ENCODE measurements at places on chromosomes 6 and 20.

DNA sequence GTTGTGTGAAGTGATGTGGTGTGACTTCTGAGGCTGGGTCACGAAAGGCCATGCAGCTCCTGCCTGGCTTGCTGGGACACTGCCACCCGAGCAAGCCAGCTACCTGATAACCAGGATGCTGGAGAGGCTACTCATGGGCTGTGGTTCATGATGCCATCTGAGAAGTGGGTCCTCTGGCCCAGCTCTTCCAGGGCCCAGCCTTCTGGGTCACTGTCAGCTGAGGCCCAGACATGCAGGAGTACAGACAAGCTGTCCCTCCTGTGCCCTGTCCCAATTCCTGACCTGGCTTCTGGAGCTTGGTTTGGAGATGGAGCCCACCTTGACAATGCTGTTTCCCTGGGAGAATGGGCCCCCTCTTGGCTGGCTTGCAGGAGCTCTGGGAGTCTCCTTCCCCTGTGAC is 87.0 kb downstream of the DHX35 start:
- no peak overlapping the region for H3K27ac ChIP-seq
- no peak for DNase-seq
- H3K4me3 ChIP-seq: no peak overlapping the region
- H3K36me3 ChIP-seq: no peaks in the 10 kb centered on the region

- H3K36me3 ChIP-seq: no peaks in the 10 kb centered on the region
- peaks cover 14% of the 10 kb centered on the region for H3K4me1 ChIP-seq
- H3K27ac ChIP-seq: peak overlapping the region; percentile 9
These were observed 333.9 kb downstream of the TBC1D32 start for GRCh38 chr6:121000381-121000780.

DNA sequence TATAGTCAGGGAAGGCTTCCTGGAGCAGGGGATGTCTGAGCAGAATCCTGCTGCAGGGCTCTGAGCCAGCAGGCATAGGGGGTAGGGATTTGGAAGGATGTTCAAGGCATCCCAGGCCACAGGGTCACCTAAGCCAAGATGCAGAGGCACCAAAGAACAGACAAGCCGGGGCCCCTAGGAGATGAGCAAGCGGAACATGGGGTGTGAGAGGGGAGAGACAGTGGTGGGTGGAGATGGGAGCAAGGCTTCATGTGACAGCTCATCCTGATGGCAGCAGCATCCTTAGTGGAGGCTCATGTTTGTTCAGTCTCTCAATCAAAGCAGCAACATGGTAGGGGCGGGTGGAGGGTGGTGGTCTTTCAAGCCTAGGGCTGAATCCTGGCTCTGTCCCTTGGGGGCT is 29.8 kb upstream of the TCP11 start:
- no peaks in the 10 kb centered on the region for H3K36me3 ChIP-seq
- no peak for DNase-seq
- H3K27me3 ChIP-seq: no peaks in the 10 kb centered on the region
- peaks cover 25% of the 10 kb centered on the region for H3K4me1 ChIP-seq

DNA sequence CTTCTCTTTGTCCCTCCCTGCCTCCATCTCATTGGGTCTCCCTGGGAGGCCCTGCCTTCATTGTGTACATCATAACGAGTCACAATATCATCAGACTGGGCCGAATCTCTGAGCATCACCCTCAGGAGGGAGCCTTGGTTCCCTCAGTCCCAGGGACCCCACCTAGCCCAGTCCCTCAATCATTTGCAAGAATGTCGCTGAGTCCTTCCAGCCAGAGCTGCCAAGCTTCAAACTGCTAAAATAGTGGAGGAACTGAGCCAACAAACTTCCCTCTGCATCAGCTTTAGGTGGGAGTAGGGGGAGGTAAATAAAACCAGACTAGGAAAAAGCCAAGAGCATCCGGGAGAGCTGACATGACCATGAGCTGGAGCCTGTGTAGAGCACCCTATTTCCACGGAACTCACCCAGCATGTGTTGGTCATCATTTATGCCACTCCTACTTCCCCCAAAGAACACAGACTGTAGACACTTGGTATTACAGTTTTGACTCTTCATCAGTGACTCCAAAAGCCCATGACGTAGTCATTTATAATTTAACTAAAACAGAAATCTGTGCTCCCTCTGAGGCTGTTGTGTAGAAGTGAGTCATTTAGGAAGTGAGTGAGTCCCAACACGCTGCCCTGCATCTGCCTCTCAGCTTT is 28.8 kb upstream of the IL17A start:
- H3K27me3 ChIP-seq: peaks cover 6% of the 10 kb centered on the region
- H3K36me3 ChIP-seq: no peaks in the 10 kb centered on the region

- no peak overlapping the region for H3K27ac ChIP-seq
- H3K27me3 ChIP-seq: peaks cover 3% of the 10 kb centered on the region
- no peak for DNase-seq
- H3K36me3 ChIP-seq: no peaks in the 10 kb centered on the region
These were observed 10.9 kb downstream of the HIVEP2 start for GRCh38 chr6:142934106-142934505.

DNA sequence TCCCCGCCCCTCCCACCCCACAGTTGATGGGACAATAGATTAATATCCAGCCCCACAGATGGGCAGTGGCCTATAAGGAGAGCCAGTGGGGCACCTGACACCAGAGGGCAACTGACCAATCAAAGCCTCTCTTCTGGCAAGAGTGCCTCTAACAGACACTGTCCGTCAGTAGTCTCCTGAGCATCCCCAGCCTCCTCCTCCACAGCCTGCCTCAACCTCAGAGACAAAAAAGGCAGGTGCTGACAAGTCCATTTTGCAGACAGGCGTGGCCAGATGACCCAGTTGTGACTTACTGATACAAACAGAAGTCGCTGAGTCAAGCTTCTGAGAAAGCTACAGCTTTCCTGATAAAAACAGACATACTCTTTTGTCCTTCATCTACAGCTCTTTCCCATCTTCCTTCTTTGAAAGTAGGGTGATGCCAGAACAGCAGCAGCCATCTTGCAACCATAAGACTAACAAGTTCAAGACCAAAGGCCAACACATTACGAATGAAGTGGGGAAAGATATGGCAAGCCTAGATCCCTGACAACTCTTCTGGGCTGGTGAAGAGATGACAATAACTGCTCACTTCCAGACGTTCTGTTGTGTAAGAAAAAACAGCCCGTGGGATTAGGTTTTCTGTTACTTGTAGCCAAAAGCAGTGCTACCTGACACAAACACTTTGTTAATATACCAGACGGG is 12.3 kb downstream of the PPIL1 start:
- peaks cover 12% of the 10 kb centered on the region for H3K36me3 ChIP-seq
- no peaks in the 10 kb centered on the region for H3K27me3 ChIP-seq
- H3K4me3 ChIP-seq: no peak overlapping the region
- peak overlapping the region; percentile 54 for H3K27ac ChIP-seq

GRCh38 chr6:71599359-71599758 is 287.0 kb upstream of the RIMS1 start:
- no peak overlapping the region for H3K27ac ChIP-seq
- H3K36me3 ChIP-seq: no peaks in the 10 kb centered on the region
- H3K27me3 ChIP-seq: no peaks in the 10 kb centered on the region
- peaks cover 8% of the 10 kb centered on the region for H3K4me1 ChIP-seq
- no peak for DNase-seq

- H3K4me3 ChIP-seq: no peak overlapping the region
- peaks cover 7% of the 10 kb centered on the region for H3K36me3 ChIP-seq
- no peaks in the 10 kb centered on the region for H3K27me3 ChIP-seq
- H3K4me1 ChIP-seq: peaks cover 44% of the 10 kb centered on the region
These were observed 8.4 kb downstream of the AMD1 start for GRCh38 chr6:110882824-110883554.

- no peak overlapping the region for H3K27ac ChIP-seq
- H3K27me3 ChIP-seq: peaks cover 13% of the 10 kb centered on the region
- peaks cover 6% of the 10 kb centered on the region for H3K4me1 ChIP-seq
- H3K36me3 ChIP-seq: no peaks in the 10 kb centered on the region
- H3K4me3 ChIP-seq: peak overlapping the region; percentile 34
These were observed 96.1 kb upstream of the BHLHE23 start for GRCh38 chr20:63102721-63103375.

- no peak overlapping the region for H3K27ac ChIP-seq
- H3K36me3 ChIP-seq: peaks cover 3% of the 10 kb centered on the region
- no peak overlapping the region for H3K4me3 ChIP-seq
- DNase-seq: no peak
- H3K27me3 ChIP-seq: no peaks in the 10 kb centered on the region
These were observed 35.9 kb downstream of the COL12A1 start for GRCh38 chr6:75169689-75170586.

GRCh38 chr6:111569951-111570350 is 35.7 kb downstream of the TRAF3IP2 start:
- DNase-seq: no peak
- H3K4me1 ChIP-seq: peaks cover 52% of the 10 kb centered on the region
- H3K27ac ChIP-seq: no peak overlapping the region
- peaks cover 3% of the 10 kb centered on the region for H3K36me3 ChIP-seq

DNA sequence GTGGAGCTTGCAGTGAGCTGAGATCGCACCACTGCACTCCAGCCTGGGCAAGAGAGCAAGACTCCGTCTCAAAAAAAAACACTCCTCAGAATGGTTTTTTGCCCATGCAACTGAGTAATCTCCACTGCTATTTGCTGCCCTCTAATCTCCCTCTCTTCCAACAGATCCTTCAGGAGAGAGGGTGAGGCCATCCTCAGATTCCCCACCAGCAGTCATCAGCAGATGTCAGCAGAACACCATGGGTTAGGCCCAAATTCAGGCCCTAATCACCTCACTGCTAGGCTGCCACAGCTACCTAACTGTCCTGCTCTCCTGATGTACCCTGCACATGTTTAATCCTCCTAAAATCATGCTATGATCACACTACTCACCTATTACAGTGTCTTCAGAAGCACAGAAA is 63.2 kb upstream of the BEND6 start:
- H3K4me3 ChIP-seq: no peak overlapping the region
- no peak for DNase-seq
- H3K4me1 ChIP-seq: no peaks in the 10 kb centered on the region

Measured in neural crest cell (in vitro differentiated cells).